Astrocyte of the hippocampus (primary cell): ENCODE measurements at places on chromosomes 1 and 21.

DNA sequence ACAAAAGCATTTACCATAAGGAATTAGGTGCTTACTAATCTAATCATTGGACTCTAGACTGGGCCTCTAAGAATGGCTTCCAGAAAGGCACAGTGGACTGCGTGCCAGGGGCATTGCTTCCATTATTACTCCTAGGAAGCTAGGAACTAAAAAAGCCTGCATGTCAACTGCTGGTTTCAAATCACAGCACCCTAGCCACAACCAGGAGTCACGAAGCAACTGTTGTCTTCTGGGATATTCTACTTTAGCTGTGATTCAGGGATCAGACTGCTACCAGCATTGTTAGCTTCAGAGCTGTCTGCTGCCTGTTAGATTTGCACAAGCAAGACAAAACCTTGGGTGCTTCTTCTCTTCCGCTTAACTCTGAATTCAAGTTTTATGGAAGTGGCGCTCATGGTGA is 38.3 kb downstream of the DNM3 start:
- no peak for DNase-seq

GRCh38 chr1:114956570-114956969 is 73.1 kb upstream of the TSHB start:
- DNase-seq, result peak; percentile 6

DNA sequence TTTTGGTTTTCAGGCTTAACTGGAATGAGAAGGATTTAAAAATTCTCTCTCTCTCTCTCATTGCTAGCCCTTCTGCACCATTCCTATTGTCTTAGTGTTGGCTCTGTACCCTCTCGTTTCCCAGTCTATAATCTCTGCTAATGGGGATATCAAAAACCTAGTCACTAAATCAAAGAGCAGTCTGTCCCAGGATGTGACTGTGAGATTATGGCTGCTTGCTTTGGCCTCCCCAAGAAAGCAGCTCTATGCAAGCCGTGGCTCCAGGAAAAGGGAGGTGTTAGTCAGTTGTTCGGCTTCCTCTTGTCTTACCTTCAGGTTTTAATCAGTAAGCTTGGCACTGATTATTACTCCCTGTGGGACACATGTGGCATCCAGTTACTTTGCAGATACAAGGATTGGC is 468.8 kb downstream of the USP25 start:
- no peak for DNase-seq

- peak; percentile 59 for DNase-seq
These were observed 5.2 kb downstream of the IRF2BP2 start for GRCh38 chr1:234604495-234605398.

DNA sequence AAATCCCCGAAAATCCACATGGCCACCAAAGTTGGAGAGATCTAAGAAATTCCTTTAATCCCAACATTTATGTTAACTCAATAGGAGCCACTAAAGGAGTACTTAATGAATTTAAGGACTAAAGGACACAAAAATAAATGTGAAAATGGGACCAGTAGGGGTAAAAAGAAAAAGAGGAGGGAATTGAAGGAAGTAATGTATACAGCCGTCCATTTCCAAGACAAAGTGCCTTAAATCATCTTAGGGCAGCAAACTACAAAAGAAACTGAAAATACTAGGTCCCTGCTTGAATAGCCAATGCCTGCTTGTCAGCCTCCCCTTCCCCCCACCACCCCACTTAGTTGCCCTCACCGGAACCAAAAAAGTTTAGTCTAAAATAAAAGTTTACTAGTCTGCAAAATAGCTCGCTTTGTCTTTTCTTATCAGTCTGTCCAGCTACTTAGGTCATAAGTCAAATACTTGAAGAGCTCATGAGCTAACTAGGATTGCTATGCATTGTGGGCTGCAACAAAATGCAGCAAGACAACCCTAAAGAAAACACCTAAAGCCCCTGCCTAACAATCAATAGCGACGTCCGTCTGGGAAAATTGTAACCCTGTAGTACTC is 66.3 kb upstream of the TLR5 start:
- DNase-seq, result no peak

DNA sequence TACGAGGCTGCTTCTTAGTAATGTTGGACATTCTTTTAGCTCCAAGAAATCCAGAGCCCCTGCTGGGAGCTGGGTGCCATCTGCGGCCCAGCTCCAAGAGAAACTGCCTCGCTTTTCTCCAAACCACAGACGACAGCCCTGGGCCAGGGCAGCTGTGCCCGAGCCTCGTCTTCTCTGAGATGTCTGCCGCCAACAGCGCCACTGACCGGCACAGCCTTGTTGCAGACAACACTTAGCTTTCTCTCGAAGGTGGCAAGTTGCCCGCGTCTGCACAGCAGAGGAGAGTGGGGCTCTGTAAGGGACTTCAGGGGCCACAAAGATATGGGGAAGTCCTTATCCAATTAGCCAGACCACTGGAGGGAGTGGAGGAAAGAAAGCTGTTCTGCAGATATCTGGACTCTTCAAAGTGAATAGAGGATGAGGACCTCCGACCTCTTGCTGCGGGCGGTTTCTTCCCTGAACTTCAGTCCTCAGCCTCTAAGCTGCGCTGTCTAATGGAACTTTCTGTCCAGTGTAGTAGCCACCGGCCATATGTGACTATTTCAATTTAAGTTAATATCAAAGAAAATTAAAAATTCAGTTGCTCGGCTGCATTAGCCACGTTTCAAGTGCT is 63.9 kb upstream of the DISP3 start:
- DNase-seq, result no peak
